ENCODE measurements at places on chromosomes 1 and 21. TPM values are rescaled to one million over a fixed set of nuclear protein-coding genes. Genes with fewer than 3 reads are reported as not detected.

- no peak for DNase-seq
Observed at GRCh38 chr1:27348861-27349783, 7.3 kb downstream of the SYTL1 start.

GRCh38 chr1:110450929-110451328 lies at the start of gene PROK1:
Gene PROK1, plus strand, starts transcription at chr1:110451149. Its CDS starts 68 bp downstream, at chr1:110451217.
- DNase-seq, result no peak

DNA sequence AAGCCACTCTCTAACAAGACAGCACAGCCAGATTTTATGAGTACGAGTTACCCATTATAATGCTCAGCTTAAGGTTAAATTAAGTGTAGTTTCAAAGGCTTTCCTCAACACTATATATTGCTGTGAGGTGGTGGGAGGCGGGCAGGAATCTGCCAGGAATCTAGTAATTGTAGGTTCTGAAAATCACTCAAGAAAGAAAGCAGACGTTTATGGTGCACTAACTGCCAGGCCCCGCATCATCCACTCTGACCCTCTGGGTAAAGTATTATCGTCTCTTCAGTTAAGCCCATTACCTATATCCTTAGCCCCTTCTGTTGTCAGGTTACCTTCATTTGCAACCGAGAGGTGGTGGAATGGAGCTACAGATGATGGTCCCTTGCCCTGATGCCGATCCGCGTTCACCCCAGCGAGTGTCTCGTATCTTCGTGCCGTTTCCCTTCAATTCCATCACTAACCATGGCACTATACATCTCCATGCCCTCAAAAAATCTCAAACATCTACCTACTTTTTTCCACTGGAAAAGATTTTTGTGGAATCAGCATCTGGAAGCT lies 12.4 kb downstream of the HMGN1 start:
- DNase-seq, result no peak

DNA sequence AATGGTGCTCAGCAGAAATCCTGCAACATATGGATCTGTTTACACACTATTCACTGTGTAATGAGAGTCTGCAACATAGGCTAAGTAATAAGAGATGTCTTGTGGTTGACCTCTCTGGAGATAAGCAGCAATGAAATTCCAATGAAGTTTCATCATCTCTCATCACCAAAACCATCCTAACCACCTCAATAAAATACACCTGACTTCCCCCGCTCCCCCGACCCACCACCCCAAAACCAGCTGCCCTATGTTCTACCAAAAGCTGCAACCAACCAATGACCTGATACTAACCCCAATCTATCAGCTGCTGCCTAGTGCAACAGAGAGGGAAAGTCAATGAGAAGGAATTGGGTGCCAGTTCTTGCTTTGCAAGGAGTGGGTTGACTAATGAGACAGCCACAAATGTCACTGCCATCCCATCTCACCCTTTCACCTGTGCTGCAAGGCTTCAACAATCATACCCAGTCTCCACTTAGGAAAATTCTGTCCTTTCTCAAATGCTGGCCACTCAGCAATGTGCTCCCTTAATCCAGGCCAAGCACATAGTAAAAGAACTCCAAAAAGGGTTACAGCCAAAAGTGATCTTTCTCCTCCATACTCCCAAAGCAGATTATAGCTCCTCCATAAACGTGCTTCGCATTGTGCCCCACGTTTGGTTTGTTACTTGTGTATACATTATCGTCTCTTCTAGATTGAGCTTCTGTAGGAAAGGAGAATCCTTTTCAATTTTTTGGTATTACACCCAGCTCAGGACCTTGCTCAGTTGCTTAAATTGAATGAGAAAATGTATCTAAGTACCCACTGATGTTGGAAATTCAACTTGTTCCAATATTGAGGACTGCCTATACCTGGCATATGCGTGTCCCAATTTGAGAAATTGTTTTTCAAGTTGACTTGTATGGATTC lies 29.0 kb downstream of the MRPL39 start:
- no peak for DNase-seq

DNA sequence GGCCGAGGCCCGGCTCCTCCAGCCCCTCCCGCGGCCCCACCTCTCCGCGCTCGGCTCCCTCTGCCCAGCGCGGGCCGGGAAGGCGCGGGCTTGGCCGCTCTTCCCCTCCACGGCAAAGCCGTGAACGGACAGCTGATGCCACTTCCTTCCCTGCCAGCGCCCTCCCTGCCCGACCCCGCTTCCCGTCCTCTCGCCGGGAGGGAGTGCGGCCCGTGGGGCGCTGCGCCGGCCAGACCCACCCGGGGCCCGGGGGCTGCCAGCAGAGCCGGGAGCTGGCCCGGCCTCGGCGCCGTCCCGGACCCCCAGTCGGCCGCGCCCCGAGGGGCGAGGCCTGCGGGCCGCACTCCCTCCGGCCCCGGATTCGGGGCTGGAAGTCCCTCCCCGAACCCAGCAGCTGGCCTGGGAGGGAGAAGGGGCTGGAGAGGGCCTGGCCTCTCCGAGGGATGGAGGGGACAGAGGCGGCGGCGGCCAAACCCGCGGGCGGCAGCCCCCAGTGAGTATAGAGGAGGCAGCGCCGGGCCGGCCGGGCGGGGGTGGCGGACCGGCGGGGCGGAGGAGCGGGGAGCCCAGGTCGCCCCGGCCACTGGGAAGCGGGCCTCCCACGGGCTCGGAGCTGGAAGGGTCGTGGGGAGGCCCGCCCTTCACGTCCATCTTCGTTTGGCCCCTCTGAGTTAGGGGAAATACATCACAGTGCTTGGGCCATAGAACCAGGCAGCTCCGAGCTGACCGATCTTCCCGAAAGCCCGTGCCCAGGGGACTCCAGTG lies at the start of gene KIAA1614:
Gene KIAA1614 (plus strand): TSS at position 97 of the 765 bp plus-strand sequence. CDS start 347 bp downstream, at position 444.
- DNase-seq, result peak; percentile 85

Gene FAM151A
- polyA plus RNA-seq, result 0.08 TPM

- DNase-seq, result no peak
Observed at GRCh38 chr1:19923137-19923952, at the start of gene PLA2G2E. Gene PLA2G2E, minus strand, starts transcription at chr1:19923617. Its CDS starts 58 bp downstream, at chr1:19923559.

Gene S100A12
- polyA plus RNA-seq, result 58.6 TPM

Gene ATAD3B
- polyA plus RNA-seq, result 6.1 TPM

- no peak for DNase-seq
Observed at GRCh38 chr1:191261111-191261510, 783.4 kb upstream of the BRINP3 start.

GRCh38 chr1:37038227-37039093 lies 4.1 kb upstream of the GRIK3 start:
- DNase-seq, result no peak

Gene CD1E
- not detected for polyA plus RNA-seq

DNA sequence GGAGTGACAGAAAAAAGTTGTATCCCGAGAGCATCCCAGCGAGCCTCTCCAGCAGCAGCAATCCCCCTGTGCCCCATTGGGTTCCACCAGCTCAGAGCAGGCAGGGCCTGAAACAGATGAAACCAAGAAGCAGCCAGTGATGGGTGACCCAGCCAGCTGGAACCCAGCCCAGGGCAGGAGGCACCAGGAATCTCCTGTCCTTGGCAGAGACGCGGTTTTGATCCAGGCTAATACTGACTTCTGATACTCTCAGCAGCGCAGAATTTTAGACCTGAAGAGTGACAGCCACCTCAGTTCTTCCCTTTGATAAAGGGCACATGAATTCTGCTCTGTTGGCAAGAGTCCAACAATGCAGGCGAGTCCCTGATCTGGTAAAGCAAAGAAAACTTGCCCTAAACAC lies 11.4 kb upstream of the OLIG1 start:
- DNase-seq, result no peak

Measured in aorta (tissue), 5 donors.